Fibroblast of skin of scalp (primary cell): ENCODE measurements at places on chromosomes 16 and 17.

DNA sequence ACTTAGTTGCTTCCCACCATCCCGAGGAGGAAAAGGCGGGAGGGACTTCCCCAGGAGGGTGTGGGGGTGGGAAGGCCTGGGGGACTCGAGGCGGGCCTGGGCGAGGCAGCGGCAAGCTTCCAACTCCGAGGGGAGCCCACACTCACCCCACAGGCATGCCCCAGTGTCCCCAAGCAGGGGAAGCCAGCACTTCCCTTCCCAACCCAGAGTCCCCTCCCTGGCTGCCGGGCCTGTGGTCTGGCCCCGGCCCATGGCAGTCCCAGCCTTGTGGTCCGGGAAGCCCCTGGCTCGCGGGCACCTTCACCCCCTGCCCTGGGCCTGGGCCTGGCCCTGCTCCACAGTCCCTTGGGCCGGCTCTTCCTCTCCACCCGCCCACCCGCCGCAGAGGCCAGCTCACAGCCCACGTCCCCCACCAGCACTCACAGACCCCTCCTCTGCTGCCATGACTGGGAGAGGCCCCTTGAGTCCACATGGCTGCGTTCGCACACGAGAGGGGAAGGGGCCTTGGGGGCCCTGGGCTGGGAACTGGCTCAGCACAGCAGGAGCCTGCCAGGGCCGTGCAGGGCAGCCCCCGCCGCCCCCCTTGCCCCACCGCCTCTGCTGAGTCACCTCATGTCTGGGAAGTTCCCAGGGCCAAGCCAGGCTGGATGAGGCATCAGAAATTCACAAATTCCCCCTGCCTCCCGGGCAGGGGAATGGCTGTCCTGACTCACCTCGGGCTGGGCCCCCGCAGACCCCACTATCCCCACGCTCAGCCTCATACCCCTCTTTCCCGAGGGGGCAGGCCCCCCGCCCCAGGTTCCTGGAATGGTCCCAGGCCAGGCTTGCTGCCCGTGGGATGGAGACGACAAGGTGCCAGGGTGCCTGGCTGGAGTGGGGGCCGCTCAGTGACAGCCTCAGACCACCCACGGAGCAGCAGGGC lies 27.8 kb downstream of the BAHCC1 start:
- DNase-seq: peak; percentile 99

- no peak for DNase-seq
These were observed 399.3 kb downstream of the CA10 start for GRCh38 chr17:51759260-51759659.

- peak; percentile 47 for DNase-seq
These were observed 520.9 kb upstream of the CDH5 start for GRCh38 chr16:65845466-65846209.

- no peak for DNase-seq
These were observed 11.3 kb downstream of the UBE2I start for GRCh38 chr16:1320658-1321240.

- no peak for DNase-seq
These were observed 13.4 kb downstream of the WWP2 start for GRCh38 chr16:69775563-69775962.

DNA sequence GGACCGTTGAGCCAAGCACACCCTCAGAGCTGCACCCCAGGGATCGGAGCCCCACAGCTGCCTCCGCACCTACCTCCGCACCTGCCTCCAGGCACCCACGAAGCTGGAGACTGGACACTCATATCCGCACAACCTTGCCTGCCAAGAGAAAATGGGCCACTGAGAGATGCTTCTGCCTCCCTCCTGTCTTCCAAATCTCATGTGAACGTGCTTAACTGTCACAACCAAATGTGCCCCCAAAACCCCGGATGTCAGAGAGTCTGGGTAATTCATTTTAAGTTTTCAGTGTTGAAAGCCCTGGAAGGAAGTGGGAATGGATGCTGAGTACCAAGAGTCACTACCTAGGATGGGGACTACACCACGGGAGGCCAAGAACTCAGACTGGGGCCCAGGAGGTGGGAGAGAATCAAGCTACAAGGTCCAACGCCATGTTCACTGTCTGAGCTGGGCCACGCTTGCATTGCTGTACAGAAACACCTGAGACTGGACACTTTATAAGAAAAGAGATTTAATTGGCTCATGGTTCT lies 49.5 kb upstream of the MEAK7 start:
- no peak for DNase-seq
